Activated gamma-delta T cell (primary cell): ENCODE measurements at places on chromosomes 3 and 15.

DNA sequence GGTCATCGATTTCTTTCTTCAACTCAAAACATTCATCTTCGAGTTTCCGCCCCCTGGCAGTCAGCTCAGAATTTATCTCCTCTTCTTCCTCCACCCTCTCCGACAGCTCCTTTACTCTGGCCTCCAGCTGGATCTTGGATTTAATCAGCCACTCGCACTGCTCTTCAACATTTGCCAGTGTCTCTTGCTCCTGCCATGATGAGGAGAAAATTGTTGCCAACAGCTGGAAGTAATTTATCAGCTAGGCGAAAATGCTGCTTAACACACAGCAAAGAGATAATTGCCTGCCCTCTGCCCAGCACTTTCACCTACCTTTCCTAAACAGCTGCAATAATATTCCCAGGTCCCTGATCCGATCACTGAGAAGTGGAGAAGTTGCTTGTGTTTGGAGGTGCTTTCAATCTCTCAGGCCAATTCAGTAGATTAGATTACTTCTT is 69.3 kb downstream of the MYH15 start:
- DNase-seq: no peak

GRCh38 chr3:149647285-149647684 is 10.5 kb downstream of the WWTR1 start:
- no peak for DNase-seq

DNA sequence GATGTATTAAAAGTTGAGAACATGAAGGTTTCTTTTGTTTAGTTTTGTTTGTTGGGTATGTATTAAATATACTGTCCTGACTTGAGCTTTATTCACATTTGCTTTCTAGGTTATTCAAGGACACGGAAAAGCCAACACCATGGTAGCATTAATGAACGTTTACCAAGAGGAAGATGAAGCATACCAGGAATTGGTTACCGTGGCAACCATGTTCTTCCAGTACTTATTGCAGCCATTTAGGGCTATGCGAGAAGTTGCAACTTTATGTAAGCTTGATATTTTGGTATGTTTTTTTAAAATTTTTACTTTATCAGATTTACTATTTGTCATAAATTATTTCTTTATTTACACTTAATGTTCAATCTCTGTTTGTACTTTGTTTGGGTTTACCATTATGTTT is 3.6 kb downstream of the WHAMM start:
- no peak for DNase-seq

GRCh38 chr15:59160880-59161593 is 45.6 kb upstream of the LDHAL6B start:
- DNase-seq: no peak

DNA sequence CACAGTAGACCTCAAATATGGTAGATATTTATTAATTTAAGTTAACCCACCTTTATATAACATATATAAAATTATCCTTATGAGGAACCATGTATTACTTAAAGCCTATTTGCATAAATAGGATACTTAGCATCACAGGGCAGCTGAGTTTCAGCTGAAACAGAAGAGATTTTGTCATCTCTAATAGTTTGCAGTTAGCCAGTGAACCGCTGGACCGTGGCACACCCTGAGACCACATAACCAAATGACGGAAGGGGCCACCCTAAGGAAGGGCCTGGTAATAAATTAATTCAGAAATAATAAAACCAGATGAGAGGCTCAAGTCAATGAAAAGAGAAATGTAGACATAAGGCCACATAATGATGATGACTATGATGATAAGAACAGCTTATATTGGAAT is 107.7 kb downstream of the MYO5A start:
- no peak for DNase-seq

GRCh38 chr15:59174835-59175831 is 31.5 kb upstream of the LDHAL6B start:
- no peak for DNase-seq

- no peak for DNase-seq
These were observed 67.4 kb downstream of the SATB1 start for GRCh38 chr3:18357747-18358146.

GRCh38 chr3:148991219-148992026 is at the start of gene GYG1:
TSS of gene GYG1 (plus strand) at chr3:148991540. CDS start at chr3:148991641, 101 bp downstream.
- DNase-seq: peak; percentile 83

GRCh38 chr15:24948495-24948894 is 6.3 kb upstream of the SNRPN start:
- DNase-seq: no peak

- DNase-seq: no peak
These were observed 195.3 kb downstream of the THRB start for GRCh38 chr3:24299246-24299805.

GRCh38 chr15:75677465-75678323 is 30.0 kb downstream of the SNX33 start:
- DNase-seq: no peak

DNA sequence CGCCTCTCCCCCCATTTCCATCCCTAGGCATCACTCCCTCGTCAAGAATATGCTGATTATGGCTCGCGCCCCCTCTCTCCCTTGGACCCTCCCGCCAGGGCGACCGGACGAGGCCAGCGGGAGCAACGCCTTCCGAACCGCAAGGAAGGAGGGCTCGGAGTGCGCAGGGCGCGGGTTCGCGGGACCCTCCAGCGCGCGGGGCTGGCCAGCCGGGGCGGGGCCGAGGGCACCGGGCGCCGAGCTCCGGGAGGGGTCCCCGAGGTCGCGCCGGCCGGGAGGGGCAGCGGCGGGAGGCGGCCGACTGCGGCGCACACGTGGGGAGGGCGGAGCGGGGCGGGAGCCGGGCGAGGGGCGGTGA is 483 bp downstream of the EHD4 start:
- DNase-seq: peak; percentile 55

DNA sequence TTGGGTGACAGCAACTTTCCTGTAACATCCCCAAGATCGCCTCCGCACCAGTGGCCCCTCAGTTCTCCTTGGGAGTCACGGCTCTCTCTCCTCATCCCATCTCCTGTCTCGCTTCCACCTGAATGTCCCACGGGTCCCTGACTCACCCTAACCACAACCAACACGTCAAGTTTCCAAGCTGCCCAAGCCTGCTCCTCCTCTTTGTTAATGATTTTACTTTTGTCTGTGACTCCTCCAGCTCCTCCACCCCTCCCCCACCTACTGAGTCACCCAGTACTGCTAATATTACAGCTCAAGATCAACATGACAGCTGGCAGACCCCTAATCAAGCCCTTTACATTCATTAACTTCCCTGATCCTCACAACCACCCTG is 39.3 kb downstream of the BDH1 start:
- DNase-seq: no peak

- DNase-seq: no peak
These were observed 1.9 kb upstream of the IFRD2 start for GRCh38 chr3:50294089-50294488.

DNA sequence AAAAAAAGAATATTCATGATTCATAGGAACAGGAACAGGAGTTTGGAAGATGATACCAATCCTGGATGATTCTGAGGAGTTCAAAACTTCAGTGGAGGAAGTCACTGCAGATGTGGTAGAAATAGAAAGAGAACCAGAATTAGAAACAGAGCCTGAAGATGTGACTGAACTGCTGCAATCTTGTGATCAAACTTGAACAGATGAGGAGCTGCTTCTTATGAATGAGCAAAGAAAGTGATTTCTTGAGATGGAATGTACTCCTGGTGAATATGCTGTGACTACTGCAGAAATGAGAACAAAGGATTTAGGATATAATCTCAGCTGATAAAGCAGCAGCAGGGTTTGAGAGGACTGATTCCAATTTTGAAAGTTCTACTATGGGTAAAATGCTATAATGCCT is 72.7 kb downstream of the GSK3B start:
- DNase-seq: no peak

DNA sequence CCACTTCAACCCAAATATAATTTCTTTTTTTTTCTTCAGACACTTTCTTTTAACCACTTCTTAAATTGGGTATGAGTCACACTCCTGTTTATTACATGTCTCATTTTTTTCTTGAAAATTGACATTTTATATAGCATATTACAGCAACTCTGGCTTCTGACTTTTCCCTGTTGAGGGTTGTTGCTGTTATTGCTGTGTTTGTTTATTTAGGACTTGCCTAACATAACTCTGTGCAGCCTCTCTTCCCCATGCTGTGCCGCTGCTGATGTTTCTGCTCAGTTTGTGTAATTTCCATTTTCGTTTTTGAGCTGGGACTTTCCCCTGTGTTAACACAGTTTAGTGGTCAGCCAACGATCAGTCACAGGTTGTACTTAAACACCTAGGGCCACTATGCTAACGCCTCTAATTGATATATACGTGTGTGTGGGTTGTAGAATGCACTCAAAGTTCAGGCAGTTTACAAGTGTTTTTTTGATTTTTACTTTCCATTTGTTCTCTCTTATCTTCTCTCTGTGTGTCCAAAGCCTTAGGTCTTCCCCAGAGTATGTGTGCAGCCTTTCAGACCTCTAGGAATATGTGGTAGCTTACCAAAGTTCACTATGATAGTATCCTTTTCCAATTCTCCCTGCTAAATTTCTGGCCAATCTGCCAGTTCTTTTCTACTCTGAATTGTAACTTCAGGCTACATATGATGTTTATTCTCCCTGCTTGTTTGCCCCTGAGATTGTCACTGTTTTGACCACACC is 337.2 kb downstream of the ZBTB20 start:
- no peak for DNase-seq

- no peak for DNase-seq
These were observed 1.2 kb downstream of the SETD2 start for GRCh38 chr3:47162697-47163168.

DNA sequence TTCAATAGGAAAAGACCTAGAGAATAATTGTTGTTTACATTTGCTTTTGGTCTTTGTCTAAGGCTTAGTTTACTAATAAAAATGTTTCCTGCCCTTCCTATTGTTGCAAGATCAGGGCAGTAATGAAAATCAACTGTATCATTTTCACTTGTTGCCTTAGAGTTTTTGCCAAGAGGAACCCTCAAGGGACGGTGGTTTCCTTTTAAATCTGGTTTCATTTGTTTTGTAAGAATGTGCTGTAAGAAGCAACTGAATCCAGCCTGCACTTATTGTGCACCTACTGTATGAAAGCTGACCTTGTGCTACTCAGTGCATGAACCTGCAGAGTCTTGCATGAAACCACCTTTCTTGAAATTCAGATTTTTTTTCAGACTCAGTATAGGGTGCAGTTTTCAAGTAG is 5.3 kb downstream of the IGF1R start:
- no peak for DNase-seq

DNA sequence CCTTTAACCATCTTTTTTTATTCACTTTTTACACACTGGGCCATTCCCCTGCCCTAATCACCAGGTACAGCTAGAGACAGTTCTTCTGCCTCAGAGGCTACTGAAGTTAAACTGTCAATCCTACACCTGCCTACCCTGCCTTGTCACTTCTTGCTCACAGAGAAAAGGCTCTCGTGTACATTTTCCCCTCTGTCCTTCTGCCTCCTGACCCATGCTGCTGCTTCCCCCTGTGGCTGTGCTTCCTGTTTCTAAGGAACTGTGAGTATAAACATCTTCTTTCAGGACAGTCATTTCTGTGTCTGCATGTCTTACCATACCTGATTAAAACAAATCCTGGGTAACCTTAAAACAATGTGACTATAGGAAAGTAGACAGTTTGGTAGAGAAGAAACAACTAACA is 236.4 kb upstream of the MRPL3 start:
- DNase-seq: no peak

- DNase-seq: no peak
These were observed 192.5 kb downstream of the P3H2 start for GRCh38 chr3:189927975-189928895.

- no peak for DNase-seq
These were observed 89.3 kb downstream of the ALCAM start for GRCh38 chr3:105456017-105456416.

GRCh38 chr15:89377842-89378295 is 43.2 kb upstream of the POLG start:
- no peak for DNase-seq

GRCh38 chr3:188520466-188520865 is 366.5 kb downstream of the LPP start:
- no peak for DNase-seq

- DNase-seq: no peak
These were observed 74.7 kb upstream of the GOLGA6B start for GRCh38 chr15:72579814-72580213.

- no peak for DNase-seq
These were observed 35.6 kb downstream of the LNP1 start for GRCh38 chr3:100436951-100437350.

- no peak for DNase-seq
These were observed 301.2 kb upstream of the NR2E3 start for GRCh38 chr15:71509139-71509538.

DNA sequence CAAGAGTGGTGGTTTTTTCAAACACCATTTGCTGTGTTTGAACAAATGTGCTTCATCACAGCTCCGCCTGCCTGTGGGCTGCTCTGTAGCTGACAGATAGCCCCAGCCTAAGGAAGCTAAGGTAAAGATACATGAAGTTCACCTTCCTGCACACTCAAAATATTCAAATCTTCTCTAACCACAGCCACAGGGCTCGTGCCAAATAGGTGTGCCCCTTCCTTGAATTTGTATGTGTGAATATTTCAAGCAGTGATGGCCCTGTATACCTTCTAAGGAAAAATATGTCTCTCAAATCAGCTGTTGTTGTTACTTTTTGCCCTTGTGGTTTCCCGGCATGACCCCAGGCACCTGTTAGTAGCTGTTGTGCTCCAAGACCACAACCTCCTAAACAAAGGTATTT is 92.8 kb downstream of the CCNL1 start:
- DNase-seq: no peak

- no peak for DNase-seq
These were observed 17.3 kb downstream of the KPNA1 start for GRCh38 chr3:122497425-122497824.

DNA sequence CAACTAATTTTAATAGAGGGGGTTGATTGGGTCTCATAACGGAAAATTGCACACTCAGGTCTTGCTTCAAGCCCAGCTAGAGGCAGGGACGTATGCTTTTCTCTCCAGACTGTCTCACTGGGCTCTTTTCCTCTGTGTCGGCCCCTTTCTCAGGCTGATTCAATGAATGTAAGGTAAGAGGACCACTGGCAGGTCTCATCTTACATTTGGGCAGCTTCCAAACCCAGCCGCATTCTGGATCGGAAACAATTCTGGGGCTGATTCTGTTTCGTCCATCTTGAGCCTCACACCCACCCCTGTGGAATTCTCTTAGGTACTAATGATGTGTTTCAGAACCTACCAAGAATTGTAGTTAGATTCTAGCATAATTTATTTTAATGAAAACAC is 40.7 kb downstream of the TMEM212 start:
- no peak for DNase-seq

DNA sequence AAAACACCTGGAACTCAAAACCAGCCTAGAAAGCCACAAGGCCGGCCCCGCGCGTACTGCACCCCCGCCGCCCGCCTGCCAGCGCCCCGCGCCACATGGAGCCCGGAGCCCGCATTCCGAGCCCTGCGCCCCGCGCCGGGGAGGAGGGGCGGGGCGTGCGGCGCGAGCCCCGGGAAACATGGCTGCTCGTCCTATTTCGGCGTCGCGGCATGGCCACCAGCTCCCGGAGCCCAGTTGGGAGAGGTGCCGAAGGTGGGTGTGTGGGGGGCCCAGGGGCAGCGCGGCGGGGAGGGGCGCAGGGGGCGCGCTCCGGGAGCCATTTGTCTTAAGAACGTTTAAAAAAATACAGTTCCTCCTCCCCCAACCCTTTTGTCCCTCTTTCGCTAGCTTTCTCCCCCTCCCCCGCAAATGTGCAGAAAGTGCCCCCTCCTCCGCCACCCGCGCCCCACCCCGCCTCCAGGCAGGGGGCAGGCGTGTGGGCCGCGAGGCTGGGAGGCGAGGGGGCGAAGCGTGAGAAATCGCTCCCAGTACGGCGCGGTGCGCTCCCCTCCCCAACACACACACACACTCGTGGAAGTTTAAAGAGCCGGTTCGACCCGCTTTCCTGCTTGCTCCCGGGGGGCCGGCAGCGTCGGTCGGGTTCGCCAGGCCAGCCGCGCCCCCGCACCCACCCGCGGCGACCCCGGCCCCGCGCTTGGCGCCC is 2.5 kb downstream of the ANP32A start:
- peak; percentile 58 for DNase-seq
